ENCODE measurements at places on chromosomes 12 and 14.

GRCh38 chr14:104392396-104393198, 187.0 kb upstream of the C14orf180 start:
- no peak for DNase-seq

GRCh38 chr14:58801086-58801485, 163.3 kb downstream of the DACT1 start:
- DNase-seq: peak; percentile 31

DNA sequence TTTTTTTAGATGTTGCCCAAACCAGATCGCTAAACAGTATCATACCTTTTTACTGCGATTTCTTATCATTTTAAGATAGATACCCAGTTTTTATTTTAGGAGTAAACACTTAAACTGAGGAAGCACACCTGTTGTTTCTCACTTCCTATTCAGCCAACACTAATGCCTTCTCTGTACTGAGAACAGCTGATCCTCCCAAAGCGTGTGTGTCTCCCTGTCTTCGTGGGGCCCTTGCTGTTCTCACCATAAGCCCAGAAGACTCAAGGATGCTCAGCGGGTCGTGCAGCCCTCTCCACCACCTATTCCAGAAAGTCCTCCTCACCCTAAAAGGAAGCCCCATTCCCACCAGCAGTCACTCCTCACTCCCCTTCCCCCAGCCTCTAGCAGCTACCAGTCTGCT, 14.8 kb downstream of the PPP2R5C start:
- DNase-seq: no peak

DNA sequence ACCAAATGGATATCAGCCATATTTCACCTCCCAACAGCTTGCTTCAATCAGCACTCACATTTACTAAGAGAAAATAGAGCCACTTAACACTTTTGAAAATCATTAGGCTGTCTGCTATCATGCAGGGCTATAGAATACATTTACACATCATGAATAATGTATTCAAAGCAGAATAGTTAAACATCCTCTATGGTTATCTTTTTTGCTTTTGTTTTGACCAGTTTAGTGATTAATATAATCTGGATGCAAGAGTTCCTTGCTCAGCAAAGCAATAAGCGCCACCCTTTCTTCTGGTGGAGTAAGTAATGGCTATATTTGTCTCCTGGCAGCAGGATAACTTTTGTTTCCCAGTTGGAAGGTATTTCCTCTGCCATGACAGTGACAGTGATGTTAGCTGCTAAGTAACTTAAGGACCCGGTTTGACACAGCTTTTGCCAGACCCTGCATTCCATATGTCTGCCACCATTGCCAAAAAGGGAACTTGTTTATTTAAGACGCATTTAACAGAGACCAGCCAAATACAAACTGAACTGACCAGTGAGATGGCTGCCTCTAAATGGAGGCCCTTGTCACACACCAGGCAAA, 70.3 kb upstream of the NR2C1 start:
- DNase-seq: no peak
